ENCODE measurements at places on chromosomes 4 and X.

- no peak for DNase-seq
Observed at GRCh38 chr4:139458999-139459398, 5.1 kb downstream of the RAB33B start.

DNA sequence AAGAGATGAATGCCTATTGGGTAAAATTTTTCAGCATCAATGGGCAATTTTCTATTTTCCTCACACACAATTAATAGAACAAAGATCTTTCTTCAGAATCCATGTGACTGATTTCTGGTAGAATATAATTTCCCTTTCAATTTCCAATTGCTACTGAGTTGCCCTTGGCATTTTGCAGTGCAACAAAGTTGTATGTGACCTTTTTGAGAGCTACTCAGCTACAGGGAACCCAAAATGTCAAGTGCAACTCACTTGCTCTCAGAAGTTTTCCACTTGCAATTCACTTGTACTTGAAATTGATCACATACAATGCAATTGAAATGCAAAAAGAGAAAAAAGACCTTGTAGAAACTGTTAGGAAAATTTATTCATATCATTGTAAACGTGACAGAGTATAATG, 245.5 kb downstream of the BANK1 start:
- no peak for DNase-seq

- no peak for DNase-seq
Observed at GRCh38 chrX:7503251-7503650, 339.7 kb upstream of the VCX start.

DNA sequence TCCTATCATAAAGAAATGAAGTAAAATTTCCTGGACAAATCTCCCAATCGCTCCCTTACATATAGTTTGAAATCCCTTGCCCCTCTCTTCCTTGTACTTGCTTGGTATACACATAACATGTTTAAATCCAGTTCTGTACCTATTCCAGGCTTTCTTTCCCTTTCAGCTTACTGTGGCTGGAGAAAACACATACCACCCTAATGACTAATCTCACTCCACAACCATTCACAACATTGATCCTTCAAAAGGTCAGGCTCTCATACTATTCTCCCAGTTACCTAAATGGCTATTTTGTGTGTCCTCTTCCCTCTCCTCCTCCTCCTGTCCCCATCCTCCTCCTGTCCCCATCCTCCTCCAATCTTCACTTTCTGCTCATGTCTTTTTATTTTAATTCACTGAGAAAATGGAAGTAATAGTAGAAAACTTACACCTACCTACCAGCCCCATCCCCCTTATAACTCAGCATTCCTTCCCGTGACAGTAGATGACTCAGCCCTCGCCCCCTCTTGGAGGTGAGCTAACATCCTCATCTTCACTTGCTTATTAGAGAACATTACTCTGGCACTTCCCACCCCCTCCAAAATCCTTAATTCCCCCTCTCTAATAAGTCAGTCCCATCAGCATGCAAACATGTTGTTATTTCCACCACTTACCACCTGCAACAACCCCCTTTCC, 77.5 kb downstream of the IL15 start:
- DNase-seq = no peak

DNA sequence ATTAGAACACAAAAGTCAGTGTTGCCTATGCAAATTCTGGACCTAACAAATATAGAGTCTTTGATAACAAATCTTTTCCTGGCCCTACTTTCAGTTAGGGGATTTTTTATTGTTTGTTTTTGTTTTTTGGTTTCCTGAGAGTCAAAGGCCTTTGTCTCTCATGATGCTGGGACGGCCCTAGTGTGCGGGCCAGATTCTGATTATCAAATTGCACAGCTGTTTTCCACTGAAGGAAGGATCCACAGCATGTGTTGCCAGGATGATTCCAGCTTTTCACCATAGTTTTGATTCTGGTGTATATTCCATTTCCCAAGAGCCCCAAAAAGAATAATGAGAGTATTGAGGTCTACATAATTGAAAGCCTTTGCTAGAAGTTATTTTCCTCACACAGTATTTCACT, 248.2 kb downstream of the CAMK2D start:
- DNase-seq = no peak

DNA sequence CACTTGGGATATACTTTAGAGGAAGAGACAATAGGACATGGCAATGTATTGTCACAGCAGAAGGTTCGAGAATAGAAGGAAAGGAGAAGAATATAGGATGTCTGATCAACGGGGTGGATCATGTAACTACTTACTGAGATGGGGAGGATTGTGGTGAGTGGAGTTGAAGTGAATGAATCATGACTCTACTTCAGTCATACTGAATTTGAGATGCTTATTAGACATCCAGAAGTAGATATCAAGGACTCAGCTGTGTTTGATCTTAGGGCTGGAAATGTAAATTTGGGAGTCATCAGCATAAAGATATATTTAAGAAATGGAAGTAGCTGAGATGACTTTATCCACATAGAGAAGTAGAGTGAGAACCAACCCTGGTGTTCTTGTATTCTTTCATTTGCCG, 29.1 kb upstream of the DHX15 start:
- DNase-seq = no peak

DNA sequence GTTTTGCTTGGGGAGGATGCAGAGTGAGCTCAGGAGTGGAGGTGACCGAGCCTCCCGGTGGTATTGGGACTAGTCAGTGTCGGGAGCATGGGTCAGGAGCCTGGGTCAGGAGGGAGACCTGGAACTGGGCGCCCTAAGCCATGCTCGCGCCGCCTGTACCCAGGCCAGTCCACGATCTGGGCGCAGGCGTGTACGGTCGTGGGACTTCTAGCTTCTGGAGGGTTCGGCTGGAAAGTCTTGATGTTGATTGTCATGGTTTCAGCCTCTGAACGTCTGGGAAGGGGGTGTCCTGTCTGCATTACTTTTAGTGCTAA, 244 bp downstream of the EIF2S3 start:
- no peak for DNase-seq

- DNase-seq = no peak
Observed at GRCh38 chr4:6319530-6320150, 50.0 kb downstream of the WFS1 start.

DNA sequence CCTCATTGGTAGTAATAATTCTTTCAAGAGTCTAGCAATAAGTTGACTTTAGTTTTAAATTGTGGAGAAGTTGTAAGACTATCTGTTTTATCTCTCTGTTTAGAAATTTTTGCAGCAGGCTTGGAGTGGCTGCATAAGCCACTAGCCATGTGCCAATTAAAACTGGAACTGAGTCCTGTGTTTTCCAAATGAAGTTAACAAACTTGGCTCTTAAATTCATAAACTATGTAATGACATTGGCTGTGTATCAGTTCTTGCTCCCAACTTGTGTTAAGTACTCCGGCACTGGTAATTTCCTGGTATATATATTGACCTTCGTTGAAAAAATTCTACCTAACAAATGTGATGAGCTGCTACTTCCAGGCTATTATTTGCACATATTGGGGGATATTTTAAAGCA, 420.4 kb downstream of the GBA3 start:
- DNase-seq = no peak

GRCh38 chrX:40445691-40446090, 135.1 kb upstream of the ATP6AP2 start:
- no peak for DNase-seq

DNA sequence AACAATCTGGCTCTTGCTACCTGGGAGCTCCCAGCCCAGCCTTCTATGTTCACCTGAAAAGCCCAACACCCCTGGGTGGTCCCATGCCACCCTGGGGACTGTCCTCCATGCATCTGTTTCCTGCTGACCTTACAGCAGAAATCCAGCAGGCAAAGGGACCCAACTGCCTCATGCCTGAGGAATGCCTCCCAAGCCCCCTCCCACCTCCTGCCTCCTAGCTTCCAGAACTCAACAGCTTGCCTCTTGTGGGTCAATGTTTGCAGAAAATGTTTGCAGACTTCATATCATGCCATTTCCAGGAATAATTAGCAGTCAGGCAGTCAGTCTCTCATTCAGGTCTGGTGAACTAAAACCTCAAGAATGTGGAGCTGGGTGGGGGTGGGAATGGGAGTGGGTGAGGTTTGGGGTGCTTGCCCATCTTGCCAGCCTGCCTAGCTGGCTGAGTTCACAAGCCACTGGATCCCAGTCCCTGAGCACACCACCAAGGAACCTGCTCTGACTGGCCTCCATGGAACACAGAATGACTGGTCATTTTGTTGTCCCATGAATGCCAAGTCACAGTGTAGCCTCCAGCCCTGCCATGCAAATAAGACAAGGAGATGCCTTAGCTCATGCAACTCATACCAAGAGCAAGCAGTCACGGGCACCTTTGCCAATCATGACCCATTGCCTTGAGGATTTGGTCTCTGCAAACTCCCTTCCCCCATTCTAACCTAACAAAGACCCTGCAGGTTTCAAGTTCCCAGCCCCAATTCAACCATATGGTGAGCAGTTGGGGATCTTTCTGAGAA, 12.1 kb upstream of the PLAC1 start:
- DNase-seq = no peak

GRCh38 chrX:66622209-66622608, 16.7 kb downstream of the EDA2R start:
- DNase-seq = no peak

DNA sequence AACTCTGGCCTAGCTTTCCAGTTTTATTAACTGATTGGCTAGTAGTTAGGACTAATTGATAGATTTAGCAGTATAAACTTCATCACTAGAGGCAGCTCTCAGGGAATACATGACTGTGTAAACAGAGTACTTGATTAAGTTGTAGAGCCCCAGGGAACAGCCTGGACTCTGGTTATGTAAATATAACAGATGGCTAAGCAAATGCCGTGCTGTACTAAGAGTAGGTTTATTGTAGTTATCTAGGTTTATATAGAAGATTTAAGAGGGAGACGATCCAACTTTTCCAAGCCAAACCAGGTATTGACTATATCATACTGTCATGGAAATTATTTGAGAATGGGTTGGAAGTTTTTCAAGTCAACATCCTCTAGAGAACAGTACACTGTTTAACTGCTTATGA, 463.4 kb upstream of the GRID2 start:
- no peak for DNase-seq

GRCh38 chr4:31015123-31015522, 295.0 kb downstream of the PCDH7 start:
- DNase-seq = no peak

Data from AML-193 (cell line).